ENCODE measurements at places on chromosomes 1 and 21.

- DNase-seq = no peak
These were observed 12.4 kb downstream of the ALX3 start for GRCh38 chr1:110057963-110058518.

DNA sequence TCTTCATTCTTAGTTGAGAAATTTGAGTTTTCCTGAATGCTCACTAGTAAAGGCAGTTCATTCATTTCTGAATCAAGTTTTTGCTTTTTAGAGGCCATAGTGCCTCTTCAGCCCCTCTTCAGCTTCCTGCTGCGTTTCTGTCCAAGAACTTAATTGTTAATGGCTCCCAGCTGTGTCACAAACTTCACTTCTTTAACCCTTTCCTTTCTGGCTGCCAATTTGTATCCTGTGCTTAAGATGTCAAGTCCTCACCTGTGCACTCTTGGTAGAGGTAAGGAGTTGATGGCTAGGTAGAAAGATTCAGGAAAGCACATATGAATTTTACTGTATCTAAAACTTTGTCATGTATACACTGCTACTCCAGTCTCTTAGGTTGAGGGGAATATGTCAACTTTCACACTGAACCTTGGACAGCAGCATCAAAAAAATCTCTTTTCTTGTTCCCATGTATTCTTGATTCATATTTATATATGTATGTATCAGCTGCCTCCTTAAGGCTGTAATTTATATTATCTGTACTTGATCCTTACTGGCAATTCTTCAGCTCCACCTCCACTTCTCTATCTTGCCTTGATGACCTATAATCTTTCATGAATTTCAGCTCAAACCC, 612.8 kb downstream of the LMO4 start:
- no peak for DNase-seq

DNA sequence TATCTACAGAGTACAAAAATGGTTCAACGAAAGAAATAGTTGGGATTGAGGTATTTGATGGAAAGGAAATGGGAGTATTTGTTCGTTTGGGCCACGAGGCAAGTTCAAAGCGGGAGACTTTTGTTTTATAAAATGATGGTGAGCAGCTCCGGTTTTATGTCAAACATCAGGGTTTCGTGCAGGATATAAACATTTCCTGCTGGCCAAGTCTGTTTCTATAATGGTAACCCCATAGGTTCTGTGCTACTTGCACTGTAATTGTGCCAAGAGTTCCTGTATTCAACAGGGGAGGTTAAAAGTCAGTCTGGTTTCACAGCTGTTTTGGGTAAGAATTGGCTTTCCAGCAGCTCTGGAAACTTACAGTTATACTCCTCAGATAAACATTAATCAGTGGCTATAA, 290.3 kb upstream of the NRIP1 start:
- no peak for DNase-seq

- no peak for DNase-seq
These were observed 1211.6 kb upstream of the ADGRL4 start for GRCh38 chr1:80218112-80218511.

- DNase-seq = no peak
These were observed 158.1 kb upstream of the ARHGEF16 start for GRCh38 chr1:3296326-3296725.

DNA sequence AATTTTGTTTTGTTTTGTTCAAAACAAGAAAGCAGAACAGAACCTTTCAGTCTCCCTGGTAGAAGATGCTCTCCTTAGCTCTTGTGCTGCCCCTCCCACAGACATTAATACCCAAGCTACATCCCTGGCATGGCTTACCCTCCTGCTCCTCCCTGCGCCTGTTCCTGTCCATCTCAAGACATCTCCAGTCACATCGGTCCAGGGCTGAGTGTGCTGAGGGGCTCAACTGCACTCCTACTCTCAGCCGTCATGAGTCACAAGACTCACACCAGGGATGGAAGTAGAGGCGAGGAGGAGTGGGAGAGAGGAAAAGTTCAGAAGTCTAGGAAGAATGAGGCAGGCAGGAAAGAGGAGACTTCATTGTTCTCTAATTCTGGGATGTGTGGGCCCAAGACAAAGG, 9.2 kb upstream of the TACSTD2 start:
- DNase-seq = no peak

Data from immature natural killer cell (primary cell).